Stimulated activated CD4-positive, alpha-beta T cell treated with anti-CD3 and anti-CD28 coated beads, Interleukin-1b, Interleukin-23, amount 100 ng/mL, for 1 hour (primary cell): ENCODE measurements at places on chromosomes 6 and 20.

- no peak for DNase-seq
Measured at GRCh38 chr20:33664762-33665144, 2.0 kb upstream of the ACTL10 start.

- DNase-seq: no peak
Measured at GRCh38 chr6:163655217-163656121, 241.0 kb downstream of the QKI start.

DNA sequence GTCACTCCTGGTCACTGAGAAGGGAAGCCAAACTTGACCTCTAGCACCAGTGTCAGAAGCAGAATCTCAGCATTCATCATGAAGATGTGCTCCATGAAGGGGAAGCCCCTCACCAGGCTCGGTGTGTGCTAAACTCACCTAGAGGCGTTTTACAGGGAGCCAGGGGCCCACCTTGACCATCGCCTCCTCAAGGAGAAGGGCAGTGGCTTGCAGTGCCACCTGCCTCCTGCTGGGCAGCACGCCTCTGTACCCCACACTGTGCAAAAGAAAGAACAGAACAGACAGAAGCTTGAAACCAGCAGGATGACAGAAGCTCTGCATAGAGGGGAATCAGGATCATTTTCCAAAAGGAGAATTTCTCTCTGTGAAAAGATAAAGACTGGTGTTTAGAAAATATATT lies 39.7 kb downstream of the NOX3 start:
- no peak for DNase-seq

GRCh38 chr6:47348316-47348863 lies 38.7 kb upstream of the TNFRSF21 start:
- no peak for DNase-seq

DNA sequence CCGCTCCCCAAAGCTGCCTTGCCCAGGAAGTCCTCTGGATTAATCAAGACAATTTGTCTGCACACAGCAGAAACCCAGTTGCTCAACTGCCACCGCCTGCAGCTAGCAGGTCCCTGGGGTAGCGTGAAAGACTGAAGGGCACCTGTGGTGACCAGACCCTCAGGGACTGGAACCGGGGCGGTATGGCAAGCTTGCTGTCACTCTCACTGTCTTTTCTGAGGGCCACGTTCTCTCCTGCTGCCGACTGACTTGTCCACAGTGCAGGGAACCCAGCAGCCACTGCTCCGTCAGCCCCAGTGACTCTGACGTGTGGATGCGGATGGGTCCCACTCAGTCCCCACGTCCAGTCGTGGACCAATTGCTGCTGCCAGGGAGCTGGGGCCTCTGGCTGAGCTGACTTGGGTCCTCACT lies 72.8 kb upstream of the PMEPA1 start:
- no peak for DNase-seq

- DNase-seq: no peak
Measured at GRCh38 chr6:9699888-9700287, 715.0 kb downstream of the TFAP2A start.

DNA sequence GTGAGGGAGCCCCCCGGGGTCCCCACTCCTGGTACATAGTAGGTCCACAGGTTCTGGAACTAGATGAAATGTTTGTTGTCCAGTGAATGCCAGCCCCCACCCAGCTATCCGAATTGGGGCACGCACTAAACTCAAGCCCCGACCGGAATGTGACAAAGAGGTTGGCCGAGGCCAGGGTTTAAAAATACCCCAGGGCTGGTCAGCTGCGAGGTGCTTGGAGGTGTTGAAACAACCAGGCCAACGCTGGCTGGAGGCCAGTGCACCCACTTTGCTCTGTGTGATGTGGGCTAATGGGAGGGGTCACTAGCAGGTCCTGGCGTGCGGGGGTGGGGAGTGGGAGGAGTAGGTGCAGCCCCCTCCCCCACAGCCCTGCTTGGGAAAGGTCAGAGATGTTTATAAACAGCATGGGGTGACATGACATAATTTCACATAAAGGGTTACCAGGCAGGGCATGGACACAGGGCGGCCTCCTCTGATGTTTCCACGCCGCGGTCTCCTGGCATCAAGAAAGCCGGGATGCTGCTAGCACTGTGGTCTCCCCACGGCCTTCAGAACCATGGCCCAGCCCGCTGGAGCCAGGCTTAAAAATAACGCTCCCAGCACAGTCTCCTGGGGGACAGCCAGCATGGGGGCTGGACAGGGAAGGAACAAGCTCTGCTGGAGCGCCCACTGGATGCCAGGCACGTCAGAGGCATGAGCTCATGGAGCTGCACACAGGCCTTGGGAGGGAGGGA lies 111.2 kb upstream of the PTPN1 start:
- no peak for DNase-seq

DNA sequence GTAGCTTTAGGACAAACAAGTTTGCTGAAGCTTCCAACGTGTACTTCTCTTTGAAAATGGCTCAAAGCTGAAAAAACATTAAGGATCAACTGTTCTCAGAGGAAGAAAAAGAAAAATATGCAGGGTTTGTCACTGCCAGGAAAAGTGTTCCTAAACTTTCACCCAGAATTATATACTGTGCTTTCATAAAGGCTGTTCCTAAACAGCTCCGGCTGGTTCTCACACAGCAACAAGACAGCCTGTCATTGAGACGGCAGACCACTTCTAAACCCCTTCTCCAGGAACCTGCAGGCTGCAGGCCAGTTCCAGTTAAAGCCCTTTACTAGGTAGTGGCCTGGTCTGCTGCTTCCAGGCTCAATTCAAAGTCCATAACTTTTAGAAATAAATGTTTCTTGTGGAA lies 97.4 kb upstream of the SOX4 start:
- DNase-seq: no peak

- no peak for DNase-seq
Measured at GRCh38 chr6:84095156-84095555, 61.6 kb downstream of the MRAP2 start.

DNA sequence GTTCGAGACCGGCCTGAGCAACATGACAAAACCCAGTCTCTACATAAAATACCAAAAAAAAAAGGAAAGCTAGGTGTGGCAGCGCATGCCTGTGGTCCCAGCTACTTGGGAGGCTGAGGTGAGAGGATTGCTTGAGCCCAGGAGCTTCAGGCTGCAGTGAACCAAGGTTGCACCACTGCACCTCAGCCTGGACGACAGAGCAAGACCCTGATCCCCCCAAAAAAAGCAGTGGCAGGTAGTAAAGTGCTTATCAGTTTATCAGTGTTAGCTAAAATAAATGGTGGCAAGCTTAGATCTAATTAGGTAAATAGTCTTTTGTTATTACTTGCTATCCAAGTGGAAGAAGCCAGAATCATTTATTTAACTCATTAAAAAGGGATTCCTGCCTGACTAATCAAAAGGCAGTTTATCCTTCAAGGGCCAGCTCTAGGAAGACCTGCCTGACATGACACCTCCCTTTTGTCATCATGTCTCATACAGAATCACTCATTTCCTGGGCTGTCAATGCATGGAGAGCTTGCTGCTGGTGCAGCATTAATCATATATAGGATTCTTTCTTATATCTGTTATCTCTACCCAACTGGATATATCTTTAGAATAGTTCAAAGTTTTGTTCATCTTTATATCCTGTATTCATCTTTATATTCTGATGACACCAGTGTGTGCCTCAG lies 9.6 kb downstream of the DSTN start:
- no peak for DNase-seq

DNA sequence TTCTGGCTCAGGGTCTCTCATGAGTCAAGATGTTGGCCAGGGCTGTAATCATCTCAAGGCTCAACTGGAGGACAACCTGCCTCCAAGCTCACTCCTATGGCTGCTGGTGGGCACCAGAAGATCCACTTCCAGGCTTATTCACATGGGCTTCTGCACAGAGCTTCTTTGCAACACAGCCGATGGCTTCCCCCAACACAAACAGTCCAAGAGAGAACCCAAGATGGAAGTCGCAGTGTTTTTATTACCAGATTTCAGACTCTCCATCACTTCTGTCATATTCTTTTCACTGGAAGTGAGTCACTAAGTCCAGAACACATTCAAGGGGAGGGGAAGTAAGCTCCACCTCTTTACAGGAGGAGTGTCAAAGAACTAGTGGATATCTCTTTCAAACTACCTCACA lies 75.5 kb downstream of the CD164 start:
- DNase-seq: no peak

DNA sequence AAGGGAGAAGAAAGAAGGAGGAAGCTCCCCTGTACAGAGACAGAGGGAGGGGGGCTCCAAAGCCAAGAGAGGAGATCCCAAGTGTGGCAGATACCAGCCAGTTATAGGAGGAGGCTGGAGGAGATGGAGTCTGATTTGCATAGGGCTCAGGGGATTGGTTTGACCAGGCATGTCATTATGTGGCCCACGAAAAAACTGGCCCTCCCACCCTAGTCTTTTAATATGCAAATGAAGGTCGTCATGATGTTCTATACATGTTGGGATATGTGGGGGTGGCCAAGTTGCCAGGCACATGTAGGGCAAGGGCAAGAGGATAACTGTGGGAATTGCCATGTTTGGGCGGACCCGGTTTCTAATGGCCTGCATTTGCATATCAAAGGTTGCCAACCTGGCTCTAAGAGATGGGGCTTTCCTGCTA lies 17.6 kb upstream of the ZFP64 start:
- DNase-seq: no peak

DNA sequence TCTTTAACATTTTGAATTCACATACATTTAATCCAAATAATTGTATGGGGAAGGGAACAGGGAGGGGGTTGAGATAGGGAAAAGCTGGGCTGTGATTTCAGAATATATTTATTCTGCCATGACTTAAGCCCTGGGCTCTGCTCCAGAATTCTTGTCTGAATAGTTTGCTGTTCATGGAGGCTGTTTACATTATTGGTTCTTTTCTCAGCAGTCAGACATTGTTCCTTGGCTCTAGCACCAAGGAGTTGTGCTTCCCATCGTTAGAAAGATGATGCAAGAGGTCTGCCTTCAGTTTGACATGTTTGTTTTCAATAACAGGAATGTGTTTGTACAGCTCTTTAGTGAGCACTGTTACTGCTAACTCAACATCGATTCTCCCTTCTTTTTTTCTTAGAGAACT lies 198.8 kb upstream of the CDYL start:
- DNase-seq: no peak

DNA sequence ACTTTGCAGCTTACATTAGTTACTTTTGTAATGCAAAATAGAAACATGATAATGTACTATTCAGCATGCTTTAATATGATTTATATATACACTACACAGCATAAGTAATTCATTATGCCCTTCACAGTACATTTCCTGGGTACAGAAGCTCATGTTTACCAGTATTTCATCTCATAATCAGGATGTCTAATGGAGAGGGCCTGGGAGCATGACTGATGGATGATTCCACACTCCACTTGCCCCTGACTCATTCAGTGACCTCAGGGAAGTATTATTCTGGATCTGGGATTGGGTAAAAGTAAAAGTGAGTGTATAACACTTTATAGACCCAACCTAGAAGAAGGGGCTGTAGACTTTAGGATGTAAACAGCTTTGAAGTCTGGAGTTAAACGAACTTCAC lies 31.4 kb upstream of the BACH2 start:
- no peak for DNase-seq

GRCh38 chr6:111367393-111368088 lies 115.5 kb downstream of the REV3L start:
- DNase-seq: no peak

DNA sequence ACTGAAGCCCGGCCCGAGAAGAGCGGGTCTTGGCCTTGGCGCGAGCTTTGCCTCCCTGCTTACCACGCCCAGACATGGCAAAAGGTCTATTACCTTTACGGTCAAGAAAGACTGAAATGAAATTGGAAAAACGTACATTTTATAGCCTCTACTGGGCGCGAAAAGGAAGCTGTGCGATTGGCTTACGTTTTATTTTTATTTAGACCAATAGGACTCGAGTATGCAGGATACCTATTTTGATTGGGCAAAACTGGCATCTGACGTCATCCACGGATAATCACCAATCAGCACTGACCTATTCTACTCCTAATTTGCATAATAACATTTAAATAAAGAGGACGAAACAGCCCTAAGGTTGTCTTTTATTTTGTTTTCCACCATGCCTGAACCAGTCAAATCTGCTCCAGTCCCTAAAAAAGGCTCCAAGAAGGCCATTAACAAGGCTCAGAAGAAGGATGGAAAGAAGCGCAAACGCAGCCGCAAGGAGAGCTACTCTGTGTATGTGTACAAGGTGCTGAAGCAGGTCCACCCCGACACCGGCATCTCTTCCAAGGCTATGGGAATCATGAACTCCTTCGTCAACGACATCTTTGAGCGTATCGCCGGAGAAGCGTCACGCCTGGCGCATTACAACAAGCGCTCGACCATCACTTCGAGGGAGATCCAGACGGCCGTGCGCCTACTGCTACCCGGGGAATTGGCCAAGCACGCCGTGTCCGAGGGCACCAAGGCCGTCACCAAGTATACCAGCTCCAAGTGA lies 97.4 kb downstream of the OR2B2 start:
- no peak for DNase-seq

GRCh38 chr6:154261688-154262397 lies 94.8 kb downstream of the IPCEF1 start:
- DNase-seq: no peak

DNA sequence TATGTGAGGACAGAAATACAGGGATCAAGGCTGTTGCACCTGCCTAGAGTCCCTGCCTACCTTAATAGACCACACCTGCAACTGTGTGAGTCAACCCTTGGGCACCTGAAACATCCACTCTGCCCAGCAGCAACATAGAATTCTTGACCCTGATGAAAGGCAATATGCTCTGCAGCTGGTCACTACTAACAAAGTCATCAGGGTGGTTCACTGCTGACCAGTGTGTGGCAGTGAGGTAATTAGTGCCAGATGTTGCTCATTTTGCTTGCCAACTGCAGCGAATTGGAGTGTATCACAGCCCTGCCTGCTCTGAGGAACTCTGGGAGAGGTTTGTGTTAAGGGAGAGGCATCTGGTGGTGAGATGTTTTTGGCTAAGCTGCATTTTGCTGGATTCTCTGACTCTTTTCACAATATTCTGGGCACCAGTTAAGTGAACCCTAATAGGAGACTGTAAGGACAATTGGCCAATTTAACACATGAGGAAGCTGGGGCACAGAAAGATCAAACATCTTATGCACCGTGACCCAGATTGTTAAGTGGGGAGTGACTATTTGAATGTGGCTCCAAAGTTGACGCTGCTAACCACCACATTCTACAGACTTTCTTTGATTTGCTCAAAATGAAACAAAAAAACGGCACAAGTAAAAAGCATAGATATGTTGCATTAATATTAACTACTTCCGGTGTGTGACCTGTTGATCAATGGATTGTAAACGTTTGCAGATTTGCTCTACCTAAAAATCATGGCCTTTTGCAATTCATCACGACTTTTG lies 61.9 kb upstream of the OPRM1 start:
- DNase-seq: no peak

DNA sequence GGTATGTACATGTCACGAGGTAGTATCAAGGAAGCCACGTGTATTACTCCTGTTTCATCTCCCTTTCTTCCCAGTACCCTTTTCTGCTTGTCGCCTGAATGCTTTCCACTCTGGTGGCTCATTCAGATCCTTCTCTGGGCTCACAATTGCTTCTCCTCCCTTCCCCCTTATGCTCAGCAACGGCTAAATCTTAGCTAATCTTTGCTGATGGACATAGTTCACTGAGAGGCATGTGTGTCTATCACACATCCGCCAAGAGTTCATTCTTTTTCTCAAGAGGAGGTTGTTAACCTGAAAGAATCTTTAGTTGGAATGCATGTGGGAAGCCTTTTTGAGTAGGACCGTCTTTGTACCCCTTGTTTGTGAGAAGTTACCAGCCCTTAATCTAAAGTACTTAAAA lies 25.8 kb upstream of the MROH8 start:
- DNase-seq: no peak

GRCh38 chr6:64497634-64498033 lies 862.0 kb downstream of the PHF3 start:
- DNase-seq: no peak

- no peak for DNase-seq
Measured at GRCh38 chr6:158029668-158030230, 48.1 kb downstream of the SYNJ2 start.

GRCh38 chr6:113301651-113302050 lies 555.5 kb upstream of the MARCKS start:
- no peak for DNase-seq
